ENCODE measurements at places on chromosomes 1 and 21.

- no peak for DNase-seq
These were observed 143.6 kb downstream of the TOMM20 start for GRCh38 chr1:234985007-234985370.

DNA sequence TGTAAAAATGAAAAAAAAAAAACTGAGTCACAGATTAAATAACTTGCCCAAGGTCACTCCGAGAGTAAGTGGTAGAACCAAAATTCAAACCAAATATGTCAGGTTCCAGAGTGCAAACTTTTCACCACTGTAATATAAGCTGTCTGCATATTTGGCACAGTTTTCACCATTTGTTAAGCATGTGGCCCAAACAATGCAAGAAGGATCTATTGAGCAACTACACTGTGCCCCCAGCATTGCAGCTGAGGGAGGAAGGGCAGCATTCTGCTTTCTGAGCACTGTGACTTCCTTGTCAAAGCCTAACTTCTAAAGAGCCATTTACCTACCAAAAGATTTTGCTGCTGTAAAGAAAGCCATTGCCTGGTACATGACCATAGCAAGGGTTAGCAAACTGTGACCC, 133.4 kb downstream of the SYT2 start:
- DNase-seq, result no peak

DNA sequence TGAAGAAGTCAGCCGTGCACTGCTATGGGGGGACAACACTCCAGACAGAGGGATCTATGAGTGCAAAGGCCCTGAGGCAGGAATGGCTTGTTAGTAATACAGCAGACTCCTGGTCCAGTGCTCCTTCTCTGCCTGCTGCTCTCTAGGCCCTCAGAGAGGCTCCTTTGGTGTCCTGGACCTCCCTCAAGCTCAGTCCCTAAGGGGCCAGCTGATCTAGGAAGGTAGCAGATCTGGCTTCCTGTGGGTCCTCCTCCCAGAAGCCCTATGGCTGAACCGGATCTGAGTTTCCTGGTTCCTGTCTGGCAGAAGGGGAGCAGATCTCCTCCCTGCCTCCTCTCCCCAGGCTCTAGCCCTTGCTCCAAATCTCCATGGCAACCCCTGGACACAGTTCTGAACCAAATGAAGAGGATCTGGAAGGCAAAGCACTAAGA, at the start of gene LDLRAD2:
LDLRAD2 (plus strand) TSS at position 391 of the 431 bp plus-strand sequence. CDS start 187 bp downstream, outside the sequence.
- DNase-seq, result no peak

GRCh38 chr1:202243006-202243405, 49.4 kb downstream of the LGR6 start:
- DNase-seq, result no peak

DNA sequence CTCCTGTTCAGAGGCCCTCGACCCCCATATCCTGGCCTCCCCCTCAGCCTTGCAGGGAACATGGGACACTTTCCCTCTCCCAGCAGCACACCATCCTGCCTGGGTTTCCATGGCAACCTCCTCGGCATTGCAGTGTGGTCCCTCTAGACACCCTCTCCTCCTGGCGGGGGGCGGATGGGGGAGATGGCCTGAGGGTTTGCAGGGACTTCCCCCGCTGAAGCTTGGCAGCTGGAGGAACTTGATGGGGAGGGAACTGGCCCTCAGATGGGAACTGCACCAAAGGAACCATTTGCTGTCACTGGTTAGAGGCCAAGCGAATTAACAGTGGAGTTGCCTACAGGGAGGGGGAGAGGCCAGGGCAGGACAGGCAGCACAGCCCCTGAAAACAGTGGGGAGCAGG, 28.7 kb downstream of the RIMS3 start:
- no peak for DNase-seq

DNA sequence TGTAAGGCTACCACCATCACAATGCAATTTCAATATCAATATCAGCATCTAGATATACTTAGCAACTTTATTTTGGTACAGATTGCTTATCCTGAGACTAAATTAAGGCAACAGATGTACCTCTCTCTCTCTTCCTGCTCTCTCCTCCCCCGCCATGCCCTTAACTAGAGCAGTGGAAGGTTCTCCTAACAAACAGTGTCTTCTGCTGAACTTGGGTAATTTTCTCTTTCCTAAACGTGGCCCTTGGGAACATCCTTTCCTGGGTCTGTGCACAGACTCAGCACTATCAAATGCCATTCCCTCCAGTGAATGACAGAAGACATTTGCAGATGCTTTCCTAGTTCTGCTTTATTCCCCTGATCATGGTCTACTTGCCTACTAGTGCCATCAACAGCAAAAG, 85.6 kb upstream of the TTC39A start:
- DNase-seq, result no peak

GRCh38 chr1:161021970-161022353, 1.0 kb upstream of the F11R start:
- DNase-seq, result no peak

DNA sequence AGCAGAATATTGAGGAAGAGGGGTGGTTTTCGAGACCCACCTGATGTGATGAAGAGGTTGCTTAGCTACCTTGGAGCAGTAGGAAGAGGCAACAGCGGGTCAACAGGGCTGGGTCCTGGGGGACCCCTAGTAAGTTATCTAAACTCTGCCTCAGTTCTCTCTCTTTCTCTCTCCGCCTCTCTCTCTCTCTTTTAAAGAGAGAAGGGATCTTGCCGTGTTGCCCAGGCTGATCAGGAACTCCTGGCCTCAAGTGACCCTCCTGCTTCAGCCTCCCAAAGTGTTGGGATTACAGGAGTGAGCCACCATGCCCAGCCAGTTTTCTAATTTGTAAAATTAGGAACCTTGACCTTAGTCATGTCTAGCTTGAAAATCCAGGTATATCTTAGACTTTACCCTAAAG, 77.9 kb downstream of the C1orf21 start:
- DNase-seq, result no peak

DNA sequence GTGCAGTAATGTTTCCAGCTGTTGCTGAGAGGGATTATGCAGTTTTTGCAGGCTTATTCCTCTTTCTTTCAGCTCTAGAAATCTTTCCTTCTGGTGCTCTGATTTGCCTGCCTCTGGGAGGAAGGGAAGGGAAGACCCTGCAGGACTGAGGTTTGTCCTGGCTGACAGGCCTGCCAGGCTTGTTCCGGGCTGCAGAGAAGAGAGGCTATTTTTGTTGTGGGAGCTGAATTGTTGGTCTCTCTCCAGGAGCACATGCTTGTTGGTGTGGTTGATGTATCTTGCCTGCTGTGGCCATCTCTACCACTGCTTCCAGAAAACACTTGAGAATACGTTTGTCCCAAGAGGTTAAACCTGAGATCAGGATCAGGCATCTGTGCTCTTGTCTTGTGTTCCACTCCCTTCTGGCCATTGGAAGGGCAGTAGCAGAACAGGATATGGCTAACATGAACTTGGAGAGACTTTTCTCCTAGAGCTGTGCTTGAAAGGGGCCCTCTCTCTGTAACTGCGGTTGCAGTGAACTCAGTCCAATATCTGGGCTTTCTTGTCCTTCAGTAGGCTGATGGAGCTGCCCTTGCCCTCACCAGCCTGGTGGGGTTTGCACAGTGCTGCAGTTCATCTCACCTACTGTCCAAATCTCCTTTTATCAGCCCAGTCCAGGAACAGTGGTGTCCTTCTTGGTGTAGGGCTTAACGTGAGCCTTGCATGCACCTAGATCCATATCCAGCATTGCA, 21.5 kb upstream of the SLC25A34 start:
- no peak for DNase-seq

- DNase-seq, result no peak
These were observed 39.3 kb upstream of the C1orf198 start for GRCh38 chr1:230907472-230908205.

DNA sequence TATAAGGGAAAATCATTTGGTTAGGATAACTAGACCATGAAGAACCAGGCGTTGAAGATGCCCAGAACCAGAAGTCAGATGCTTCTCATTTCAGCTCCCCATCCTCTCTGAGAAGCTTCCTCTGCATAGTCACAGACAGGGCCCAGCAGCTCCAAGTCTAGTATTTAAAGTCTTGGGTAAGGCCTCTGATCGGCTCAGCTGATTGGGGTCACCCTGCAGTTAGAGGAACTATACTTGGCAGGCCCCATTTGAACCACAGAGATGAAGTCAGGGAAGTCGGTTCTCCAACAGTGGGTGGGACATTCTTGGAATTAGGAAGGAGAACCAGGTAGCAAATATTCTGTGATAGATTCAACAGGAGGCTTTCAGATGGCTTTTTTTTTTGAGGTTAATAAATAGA, 48.3 kb downstream of the SLC22A15 start:
- no peak for DNase-seq

- DNase-seq, result peak; percentile 20
These were observed 116.6 kb upstream of the HIVEP3 start for GRCh38 chr1:42035205-42035829.

GRCh38 chr1:223486366-223486765, 93.2 kb downstream of the CCDC185 start:
- DNase-seq, result no peak

- no peak for DNase-seq
These were observed 2.5 kb upstream of the PTGER3 start for GRCh38 chr1:71049951-71050598.

DNA sequence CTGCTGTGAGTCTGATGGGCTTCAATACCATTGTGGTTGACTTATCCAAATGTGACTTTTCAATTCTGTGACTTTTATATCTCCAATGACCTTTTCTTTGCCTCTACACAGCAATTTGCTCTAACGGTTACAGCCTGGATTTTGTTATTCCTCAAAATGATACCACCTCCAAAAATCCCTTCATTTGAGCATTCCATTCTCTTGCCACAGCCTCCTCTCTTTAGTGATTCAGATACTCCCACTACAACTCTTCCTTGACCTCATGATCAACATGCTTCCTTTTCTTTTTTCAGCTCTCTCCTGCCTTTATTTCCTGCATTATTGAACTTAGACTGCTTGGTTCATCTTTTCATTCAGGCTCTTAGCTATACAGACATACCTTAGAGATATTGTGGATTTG, 16.6 kb upstream of the IL19 start:
- no peak for DNase-seq

DNA sequence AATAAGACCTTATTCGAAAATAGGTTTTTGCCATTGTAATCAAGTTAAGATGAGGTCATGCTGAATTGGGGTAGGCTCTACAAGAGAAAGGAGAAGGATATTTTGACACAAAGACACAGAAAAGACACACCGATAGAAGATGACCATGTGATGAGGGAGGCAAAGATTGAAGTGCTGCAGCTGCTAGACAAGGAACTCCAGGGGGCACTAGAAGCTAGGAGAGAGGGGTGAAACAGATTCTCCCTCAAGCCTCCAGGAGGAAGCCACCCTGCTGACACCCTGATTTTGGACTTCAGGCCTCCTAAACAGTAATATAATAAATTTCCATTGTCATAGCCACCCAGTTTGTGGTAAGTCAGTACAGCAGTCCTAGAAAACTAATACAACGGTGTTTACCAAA, 506.8 kb upstream of the CAMK1G start:
- no peak for DNase-seq

DNA sequence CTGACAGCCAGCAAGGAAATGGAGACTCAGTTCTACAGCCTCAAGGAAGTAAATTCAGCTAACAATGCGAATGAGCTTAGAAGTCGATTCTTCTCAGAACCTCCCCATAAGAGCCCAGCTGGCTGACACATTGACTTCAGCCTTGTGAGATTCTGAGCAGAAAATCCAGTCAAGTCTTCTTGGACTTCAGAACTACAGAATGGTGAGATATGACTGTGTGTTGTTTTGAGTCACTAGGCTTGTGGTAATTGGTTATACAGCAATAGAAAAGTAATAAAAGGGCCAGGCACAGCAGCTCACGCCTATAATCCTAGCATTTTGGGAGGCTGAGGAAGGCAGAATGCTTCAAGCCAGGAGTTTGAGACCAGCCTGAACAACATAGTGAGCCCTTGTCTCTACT, 161.8 kb upstream of the IVNS1ABP start:
- DNase-seq, result no peak
